Uterine smooth muscle cell (primary cell): ENCODE measurements at places on chromosomes 13 and 19. TPM values are rescaled to one million over a fixed set of nuclear protein-coding genes. Genes with fewer than 3 reads are reported as not detected.

CEACAM3 gene
- not detected in 2 replicates for total RNA-seq

C13orf42 gene
- total RNA-seq = not detected in 2 replicates

C19orf81 gene
- 0.22 TPM in 1 of 2 replicates, not detected in the other for total RNA-seq

LSR gene
- 0.37 and 0.44 TPM in 2 replicates for total RNA-seq

CGB5 gene
- total RNA-seq = not detected in 2 replicates

ZNF554 gene
- 1.9 and 3.6 TPM in 2 replicates for total RNA-seq

BCAM gene
- total RNA-seq = 6.6 and 14.1 TPM in 2 replicates

IGFL3 gene
- not detected in 2 replicates for total RNA-seq

TMEM145 gene
- total RNA-seq = 0.50 and 0.77 TPM in 2 replicates

TYROBP gene
- total RNA-seq = not detected in 2 replicates

ZNF429 gene
- 2.2 and 4.5 TPM in 2 replicates for total RNA-seq

ADM5 gene
- 0.66 and 0.87 TPM in 2 replicates for total RNA-seq

SLC7A9 gene
- total RNA-seq = 0.25 TPM in 1 of 2 replicates, not detected in the other

TDRD12 gene
- 0.11 and 0.37 TPM in 2 replicates for total RNA-seq

CABP5 gene
- not detected in 2 replicates for total RNA-seq

FFAR3 gene
- total RNA-seq = not detected in 2 replicates

CHST8 gene
- not detected in 2 replicates for total RNA-seq

THSD1 gene
- 8.4 and 14.1 TPM in 2 replicates for total RNA-seq

OR7C2 gene
- total RNA-seq = not detected in 2 replicates

LGI4 gene
- under 0.01 and 0.25 TPM in 2 replicates for total RNA-seq

ZNF677 gene
- 11.2 and 11.6 TPM in 2 replicates for total RNA-seq

ACER1 gene
- not detected in 2 replicates for total RNA-seq

SRRM5 gene
- total RNA-seq = not detected in 2 replicates

MICOS13 gene
- 24.8 and 33.6 TPM in 2 replicates for total RNA-seq

GPI gene
- total RNA-seq = 161 and 162 TPM in 2 replicates

CFAP97D2 gene
- not detected in 2 replicates for total RNA-seq
